Stimulated activated CD4-positive, alpha-beta T cell treated with anti-CD3 and anti-CD28 coated beads, Interleukin-1b, Interleukin-23, amount 100 ng/mL, for 24 hours (primary cell): ENCODE measurements at places on chromosomes 4 and X.

- DNase-seq = no peak
These were observed 16.2 kb upstream of the MECP2 start for GRCh38 chrX:154113729-154114128.

DNA sequence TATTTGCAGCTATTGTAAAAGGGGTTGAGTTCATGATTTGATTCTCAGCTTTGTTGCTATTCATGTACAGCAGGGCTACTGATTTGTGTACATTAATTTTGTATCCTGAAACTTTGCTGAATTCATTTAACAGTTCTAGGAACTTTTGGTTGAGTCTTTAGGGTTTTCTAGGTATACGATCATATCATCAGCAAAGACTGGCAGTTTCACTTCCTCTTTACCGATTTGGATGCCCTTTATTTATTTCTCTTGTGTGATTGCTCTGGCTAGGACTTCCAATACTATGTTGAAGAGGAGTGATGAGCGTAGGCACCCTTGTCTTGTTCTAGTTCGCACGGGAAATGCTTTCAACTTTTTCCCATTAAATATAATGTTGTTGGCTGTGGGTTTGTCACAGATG, 48.1 kb downstream of the NPY1R start:
- no peak for DNase-seq

DNA sequence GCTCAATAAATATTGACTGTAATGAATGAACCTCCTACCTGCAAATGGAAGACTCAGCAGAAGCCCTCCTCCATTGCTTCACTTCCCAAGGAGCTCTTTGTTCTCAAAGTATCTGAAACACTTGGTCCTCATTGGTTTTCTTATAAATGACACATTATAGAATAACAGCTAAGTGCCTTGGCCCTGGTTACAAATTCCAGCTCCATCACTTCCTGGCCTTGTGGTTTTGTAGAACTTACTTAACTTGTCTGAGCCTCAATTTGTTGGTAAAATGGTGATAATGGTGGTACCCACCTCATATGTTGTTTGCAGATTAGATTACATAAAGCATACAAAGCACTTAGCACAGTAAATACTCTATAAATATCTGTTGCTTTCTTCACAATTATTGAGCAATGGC, 25.2 kb upstream of the SMIM20 start:
- no peak for DNase-seq

- no peak for DNase-seq
These were observed 34.5 kb upstream of the ALG13 start for GRCh38 chrX:111646515-111646914.

- no peak for DNase-seq
These were observed 1190.2 kb upstream of the AGA start for GRCh38 chr4:178632415-178632814.

DNA sequence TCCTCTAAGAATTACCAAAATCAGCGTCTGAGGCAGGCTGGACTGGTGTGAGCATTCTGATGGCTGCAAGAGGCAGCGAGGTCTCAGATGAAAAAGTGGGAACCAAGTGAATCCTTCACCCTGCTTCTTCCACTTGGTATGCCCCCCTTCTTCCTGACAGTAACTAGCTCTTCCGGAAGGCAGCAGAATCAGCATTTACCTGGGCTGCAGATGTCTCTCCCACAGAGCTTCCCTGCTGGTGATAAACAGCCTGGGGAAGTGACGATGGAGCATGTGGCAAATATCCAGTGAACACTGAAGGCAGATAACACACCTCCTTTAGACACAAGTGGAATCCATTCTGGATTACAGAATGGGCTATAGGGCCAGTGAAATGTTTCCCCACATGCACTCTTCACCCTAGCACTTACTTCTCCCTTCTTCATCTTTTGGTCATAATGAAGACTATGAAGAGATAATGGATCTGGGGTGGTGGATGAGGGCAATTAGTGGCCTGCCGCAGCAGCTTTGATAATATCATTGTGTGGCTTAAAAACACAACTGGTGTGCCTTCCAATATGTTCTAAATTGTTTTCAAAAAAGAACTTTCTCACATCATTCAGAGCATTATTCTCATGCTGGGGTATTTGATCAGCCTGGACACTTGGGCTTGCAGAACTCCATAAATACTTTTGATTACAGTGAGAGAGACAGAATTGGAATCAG, 60.8 kb upstream of the TBC1D9 start:
- DNase-seq = no peak

DNA sequence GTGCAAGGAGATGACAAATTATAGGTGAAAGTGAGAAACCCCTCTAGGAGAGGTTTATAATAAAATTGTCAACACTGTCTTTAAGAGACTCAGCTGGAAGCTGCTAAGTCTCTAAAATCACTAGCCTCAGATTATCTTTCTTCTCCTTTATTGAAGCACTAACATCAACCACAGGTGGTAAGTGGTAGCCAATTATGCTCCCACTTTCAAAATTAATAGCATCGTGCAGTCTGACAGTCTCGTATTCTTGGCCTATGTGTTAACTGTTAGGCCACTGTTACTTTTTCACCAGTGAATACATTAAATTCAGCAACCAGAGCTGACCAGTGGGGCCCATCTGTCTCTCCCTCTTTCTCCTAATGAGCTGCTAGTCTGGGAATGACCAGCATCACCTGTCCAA, 674.1 kb downstream of the RAPGEF2 start:
- no peak for DNase-seq
